ENCODE measurements at places on chromosomes 6 and 20.

GRCh38 chr20:21016751-21017150 is 89.4 kb downstream of the LINC00237 start:
- DNase-seq, result no peak

DNA sequence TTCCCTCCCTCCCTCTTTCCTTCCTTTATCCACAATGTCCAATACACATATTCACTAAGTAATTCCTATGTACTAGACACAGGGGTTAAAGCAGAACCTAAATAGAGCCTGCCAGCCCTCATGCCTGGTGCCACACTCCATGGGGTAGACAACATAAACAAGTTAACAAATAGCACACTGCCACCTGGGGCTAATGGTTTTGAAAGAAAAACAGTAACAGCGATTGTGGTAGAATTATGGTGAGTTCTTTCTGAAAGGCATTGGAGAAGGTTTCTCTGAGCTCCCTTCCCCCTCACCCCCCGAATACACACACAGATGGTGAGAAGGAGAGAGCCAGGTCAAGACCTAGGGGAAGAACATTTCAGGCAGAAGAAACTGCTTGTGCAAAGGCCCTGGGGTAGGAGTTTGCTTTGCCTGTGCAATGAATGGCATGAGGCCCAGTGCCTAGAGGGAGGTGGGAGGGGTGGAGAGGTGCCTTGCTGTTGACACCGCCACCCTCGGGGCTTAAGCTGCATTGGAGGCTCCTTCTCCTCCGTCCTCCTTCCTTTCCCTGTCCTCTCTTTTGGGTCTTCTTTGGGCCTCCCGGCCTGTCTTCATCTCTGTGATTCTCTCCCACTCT is 502.4 kb upstream of the SULF2 start:
- no peak for DNase-seq

- no peak for DNase-seq
Measured at GRCh38 chr6:130148181-130148580, 74.6 kb downstream of the SAMD3 start.

- DNase-seq, result no peak
Measured at GRCh38 chr6:43173591-43174262, 2.7 kb downstream of the SRF start.

DNA sequence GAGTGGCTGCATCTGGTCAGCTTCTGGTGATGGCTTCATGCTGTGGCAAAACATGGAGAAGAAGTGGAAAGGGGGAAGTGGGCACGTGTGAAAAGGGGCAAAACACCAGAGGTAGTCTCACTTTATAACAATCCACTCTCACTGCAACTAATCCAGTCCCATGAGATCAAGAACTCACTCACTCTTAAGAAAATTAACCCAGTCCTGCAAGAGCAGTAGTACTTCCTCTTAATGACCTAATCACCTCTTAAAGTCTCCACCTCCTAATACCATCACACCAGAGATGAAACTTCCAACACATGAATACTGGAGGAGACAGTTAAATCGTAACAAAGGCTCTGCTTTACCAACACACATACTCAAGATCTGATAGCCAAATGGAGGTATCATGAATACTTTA is 152.6 kb downstream of the THEMIS start:
- no peak for DNase-seq

- no peak for DNase-seq
Measured at GRCh38 chr6:63793465-63794137, 158.0 kb downstream of the PHF3 start.

DNA sequence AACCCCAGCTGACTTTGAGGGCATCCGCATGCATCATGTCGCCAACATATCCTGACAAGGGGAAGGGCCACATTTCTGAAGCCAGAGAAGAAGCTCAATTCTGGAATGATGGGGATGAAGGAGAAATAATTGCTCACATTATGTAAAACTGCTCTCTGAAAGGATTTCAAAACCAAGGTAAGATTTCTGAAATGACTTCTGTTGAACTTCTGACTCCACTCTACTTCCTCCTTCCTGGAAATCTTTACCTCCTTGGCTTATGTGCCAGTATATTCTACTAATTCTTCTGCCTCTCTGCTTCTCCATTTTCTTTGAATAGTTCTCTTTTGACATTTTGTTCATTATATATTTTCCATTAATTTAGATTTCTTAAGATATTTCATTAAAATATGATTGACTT is 31.9 kb downstream of the HLA-DPB1 start:
- DNase-seq, result no peak

All from NCI-H1417 treated with DMSO at 0.1 percent for 48 hours (cell line).